DMS53 (cell line): ENCODE measurements at places on chromosomes 12 and 14.

- DNase-seq: no peak
Measured at GRCh38 chr12:92002673-92003382, 142.8 kb downstream of the BTG1 start.

DNA sequence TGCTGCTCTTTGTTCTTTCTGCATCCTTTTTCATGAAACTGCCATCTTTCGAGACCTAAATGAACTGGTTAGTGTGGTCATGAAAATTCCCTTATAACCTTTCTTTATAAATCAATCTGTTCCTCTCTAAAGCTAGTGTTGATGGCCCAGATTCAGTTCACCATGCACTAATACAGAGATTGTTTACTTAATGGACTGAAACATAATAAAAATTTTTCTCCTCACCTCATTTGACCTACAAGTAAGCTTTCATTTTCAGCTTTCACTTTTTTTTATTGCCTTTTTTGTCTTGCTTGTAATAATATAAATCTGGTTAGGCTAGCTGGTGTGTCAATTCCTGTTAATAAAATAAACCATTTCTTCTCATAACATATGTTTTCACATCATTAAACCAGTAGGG is 183.8 kb downstream of the CCDC59 start:
- peak; percentile 48 for DNase-seq

GRCh38 chr12:59452259-59452658 is 143.6 kb upstream of the SLC16A7 start:
- DNase-seq: no peak

DNA sequence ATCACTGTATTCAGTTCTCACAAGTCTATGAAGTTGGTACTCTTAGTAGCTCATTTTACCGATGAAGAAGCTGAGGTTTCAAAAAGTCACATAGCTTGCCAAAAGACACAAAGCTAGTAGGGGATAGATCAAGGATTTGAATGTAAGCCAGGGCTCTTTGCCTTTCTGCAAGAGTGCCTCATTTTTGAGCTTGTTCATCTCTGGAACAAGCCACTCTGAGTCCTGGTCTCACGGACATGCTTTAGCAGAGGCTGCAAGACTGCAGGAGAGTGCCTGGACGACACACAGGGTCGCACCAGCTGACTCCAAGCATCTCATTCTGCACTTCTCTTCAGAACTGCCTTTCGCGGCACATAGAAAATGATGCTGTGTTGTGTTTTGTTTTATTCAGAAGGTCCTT is 3.7 kb downstream of the NUAK1 start:
- no peak for DNase-seq

GRCh38 chr12:25271486-25272098 is 20.9 kb upstream of the KRAS start:
- DNase-seq: no peak

GRCh38 chr14:90409209-90409730 is 12.4 kb downstream of the CALM1 start:
- peak; percentile 21 for DNase-seq

- no peak for DNase-seq
Measured at GRCh38 chr14:82412545-82412944, 878.9 kb upstream of the SEL1L start.
